ENCODE measurements at places on chromosomes 11 and 22. TPM values are rescaled to one million over a fixed set of nuclear protein-coding genes. Genes with fewer than 3 reads are reported as not detected.

MFNG gene
- total RNA-seq = 1.7 TPM

DNA sequence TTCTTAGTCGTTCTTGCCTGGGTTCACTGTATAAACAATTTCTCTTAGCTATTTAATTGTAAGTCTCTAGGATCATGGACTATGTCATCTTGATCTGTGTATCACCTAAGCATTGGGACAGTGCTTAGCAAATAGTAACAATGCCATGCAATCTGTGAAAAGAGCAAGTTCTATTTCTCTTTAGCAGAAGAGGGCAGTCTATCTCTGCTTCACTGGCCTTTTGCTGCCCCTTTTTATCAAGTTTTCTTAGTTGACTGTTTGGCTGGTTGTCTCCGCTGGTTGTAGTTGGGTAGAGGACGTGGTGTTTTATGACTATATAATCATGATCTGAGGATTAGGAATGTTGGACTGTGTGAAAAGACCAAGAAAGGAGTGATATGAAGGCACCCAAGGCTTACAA is 315.0 kb downstream of the JRKL start:
- H3K36me3 ChIP-seq = no peaks in the 10 kb centered on the region
- peak; percentile 22 for DNase-seq
- H3K27me3 ChIP-seq = peaks cover 39% of the 10 kb centered on the region
- no peaks in the 10 kb centered on the region for H3K4me1 ChIP-seq
- H3K27ac ChIP-seq = no peak overlapping the region

- H3K27me3 ChIP-seq = 0 out of 2 replicates have a peak, but pooled peaks cover 12% of the 10 kb centered on the region
- no peak overlapping the region for H3K4me3 ChIP-seq
- no peak for DNase-seq
- H3K36me3 ChIP-seq = no peaks in the 10 kb centered on the region
These were observed 2.6 kb downstream of the SPATA19 start for GRCh38 chr11:133842730-133843129.

TMEM151A gene
- total RNA-seq = not detected

DNA sequence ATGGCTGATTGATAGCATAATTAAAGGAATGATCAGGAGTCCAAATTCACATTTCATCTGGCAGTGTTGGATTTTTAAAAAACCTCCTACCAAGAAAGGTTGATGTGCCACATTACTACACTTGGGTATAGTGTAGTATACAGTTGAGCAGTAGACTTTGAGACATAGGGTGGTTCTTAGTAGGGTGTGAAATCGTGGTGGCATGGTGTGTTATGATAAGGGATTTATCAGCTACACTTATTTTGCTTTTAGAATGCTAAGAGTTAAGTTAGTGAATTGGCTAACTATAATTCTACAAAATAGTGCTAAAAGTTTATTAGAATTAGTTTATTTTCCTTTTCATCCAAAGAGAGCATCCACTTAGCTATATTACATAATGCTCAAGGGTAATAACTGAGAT is 13.1 kb downstream of the TBCEL start:
- no peaks in the 10 kb centered on the region for H3K36me3 ChIP-seq
- DNase-seq = no peak
- no peaks in the 10 kb centered on the region for H3K4me1 ChIP-seq
- no peak overlapping the region for H3K27ac ChIP-seq
- H3K4me3 ChIP-seq = no peak overlapping the region
- no peaks in the 10 kb centered on the region for H3K27me3 ChIP-seq

GRCh38 chr22:48712558-48713271 is 1115.0 kb downstream of the BRD1 start:
- no peaks in the 10 kb centered on the region for H3K36me3 ChIP-seq
- H3K4me3 ChIP-seq = no peak overlapping the region
- no peak for DNase-seq
- no peaks in the 10 kb centered on the region for H3K27me3 ChIP-seq
- H3K4me1 ChIP-seq = no peaks in the 10 kb centered on the region

LAYN gene
- 0.47 TPM for total RNA-seq

DNA sequence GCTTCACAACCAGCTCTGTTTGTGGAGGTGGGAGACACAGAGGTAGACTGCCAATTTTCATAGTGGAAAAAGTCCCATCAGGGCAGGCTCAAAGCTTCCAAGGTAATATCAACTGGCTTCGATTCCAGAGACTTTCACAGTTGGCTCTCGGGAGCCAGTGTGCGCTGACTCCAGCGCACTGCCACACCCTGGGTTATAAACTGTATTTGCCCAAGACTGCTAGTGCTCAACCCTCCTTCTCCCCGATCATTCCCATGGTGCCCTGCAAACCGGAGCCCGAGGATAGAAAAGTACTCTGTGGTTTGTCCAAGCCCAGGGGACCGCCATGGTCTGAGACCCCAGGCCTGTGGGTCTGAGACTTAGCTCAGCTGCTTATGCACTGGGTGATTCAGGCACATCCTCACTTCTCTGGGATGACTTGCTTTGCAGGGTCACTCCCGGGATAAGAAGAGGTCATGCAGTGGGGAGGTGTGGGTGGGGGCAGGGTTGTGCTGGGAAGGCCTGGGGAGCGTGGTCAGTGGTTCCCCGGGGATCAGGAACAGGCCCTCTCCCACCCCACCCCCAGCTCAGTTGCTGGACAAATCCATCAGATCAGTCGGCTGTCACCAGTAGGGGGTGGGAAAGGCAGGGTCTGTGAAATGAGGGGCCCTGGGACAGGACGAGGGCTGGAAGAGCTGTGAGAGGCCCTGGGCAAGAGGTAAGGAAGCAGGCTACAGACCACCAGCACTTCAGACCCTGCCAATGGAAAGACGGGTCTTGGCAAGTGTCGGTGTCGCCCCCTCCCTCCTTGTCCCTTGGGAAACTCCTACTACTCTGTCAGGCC is 26.7 kb upstream of the PICK1 start:
- H3K27me3 ChIP-seq = no peaks in the 10 kb centered on the region
- no peak overlapping the region for H3K27ac ChIP-seq
- peaks cover 14% of the 10 kb centered on the region for H3K4me1 ChIP-seq
- DNase-seq = no peak
- no peaks in the 10 kb centered on the region for H3K36me3 ChIP-seq
- H3K4me3 ChIP-seq = no peak overlapping the region

PTPN5 gene
- 0.95 TPM for total RNA-seq

GDPD4 gene
- not detected for total RNA-seq

ANGPTL5 gene
- not detected for total RNA-seq

C11orf86 gene
- not detected for total RNA-seq

DNA sequence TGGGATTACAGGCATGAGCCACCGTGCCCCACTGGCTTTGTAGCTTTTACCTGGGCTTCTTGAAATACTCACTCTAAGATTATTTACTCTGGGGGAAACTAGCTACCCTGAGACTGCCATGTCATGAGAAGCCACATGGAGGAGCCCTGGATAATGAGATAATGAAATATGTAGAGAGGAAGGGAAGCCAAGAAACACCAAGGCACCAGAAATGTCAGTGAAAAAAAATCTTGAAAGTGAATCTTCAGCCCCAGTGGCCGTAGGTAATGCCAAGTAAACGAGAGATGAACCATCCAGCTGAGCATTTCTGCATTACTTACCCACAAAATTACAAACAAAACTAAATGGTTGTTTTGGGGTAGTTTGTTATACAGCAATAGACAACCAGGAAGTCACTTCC is 125.6 kb downstream of the APIP start:
- H3K36me3 ChIP-seq = no peaks in the 10 kb centered on the region
- peak; percentile 16 for DNase-seq
- H3K27ac ChIP-seq = no peak overlapping the region
- no peak overlapping the region for H3K4me3 ChIP-seq
- peaks cover 9% of the 10 kb centered on the region for H3K4me1 ChIP-seq

GAB4 gene
- total RNA-seq = not detected

DNA sequence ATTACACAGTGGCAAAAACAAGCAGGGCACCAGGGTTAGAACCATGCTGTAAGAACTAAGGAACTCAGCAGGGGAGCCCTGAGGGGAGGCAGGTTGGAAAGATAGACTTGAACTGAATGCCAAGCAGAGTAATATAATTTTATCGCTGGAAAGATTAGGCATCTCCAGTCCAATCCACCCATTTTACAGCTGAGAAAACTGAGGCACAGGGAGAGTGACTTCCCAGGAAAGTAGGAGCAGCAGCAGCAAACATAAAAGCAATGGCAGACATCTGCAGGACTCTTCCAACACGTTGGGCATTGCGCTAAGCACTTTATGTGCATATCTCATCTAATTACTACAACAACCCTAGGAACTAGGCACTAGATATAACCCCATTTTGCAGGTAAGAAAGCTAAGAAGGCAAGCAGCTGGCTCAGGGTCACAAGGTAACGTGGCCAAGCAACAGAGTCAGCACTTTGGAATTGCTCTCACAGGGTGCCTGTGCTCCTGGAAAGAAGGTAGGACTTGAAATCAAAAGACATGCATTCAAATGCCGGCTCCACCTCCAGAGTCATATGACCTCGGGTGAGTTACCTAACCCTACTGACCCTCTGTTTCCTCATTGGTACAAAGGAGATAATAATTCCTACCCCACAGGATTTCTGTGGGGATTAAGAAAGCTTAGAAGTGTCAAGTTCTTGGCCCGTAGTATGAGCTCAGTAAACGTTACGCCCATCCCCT is 215.3 kb downstream of the BARX2 start:
- H3K36me3 ChIP-seq = no peaks in the 10 kb centered on the region
- DNase-seq = no peak
- no peak overlapping the region for H3K4me3 ChIP-seq
- peaks cover 31% of the 10 kb centered on the region for H3K27me3 ChIP-seq
- H3K27ac ChIP-seq = no peak overlapping the region

- 0 out of 2 replicates have a peak, but pooled peaks cover 10% of the 10 kb centered on the region for H3K27me3 ChIP-seq
- no peak overlapping the region for H3K4me3 ChIP-seq
- no peaks in the 10 kb centered on the region for H3K36me3 ChIP-seq
- no peaks in the 10 kb centered on the region for H3K4me1 ChIP-seq
These were observed 9.9 kb upstream of the CUL5 start for GRCh38 chr11:107998761-107999160.
